Ammon's horn (tissue), 1 donor: ENCODE measurements at places on chromosomes 7 and 10.

- no peak for DNase-seq
Observed at GRCh38 chr7:155969192-155969929, 157.1 kb upstream of the SHH start.

DNA sequence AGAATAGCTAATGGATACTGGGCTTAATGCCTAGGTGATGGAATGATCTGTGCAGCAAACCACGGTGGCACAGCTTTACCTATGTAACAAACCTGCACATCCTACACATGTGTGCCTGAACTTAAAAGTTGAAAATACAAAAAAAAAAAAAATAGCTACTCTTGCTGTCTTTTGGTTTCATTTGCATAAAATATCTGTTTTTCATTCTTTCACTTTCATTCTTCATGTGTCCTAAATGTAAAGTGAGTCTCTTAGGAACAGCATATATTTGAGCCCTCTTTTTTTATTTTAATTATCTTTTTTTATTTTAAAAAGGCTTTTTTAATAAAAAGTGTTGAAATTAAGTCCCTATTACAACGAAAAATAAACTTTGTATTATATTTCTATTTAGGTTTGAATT, 836.1 kb upstream of the KCND2 start:
- DNase-seq: no peak

GRCh38 chr7:2004841-2005725, 227.7 kb downstream of the MAD1L1 start:
- no peak for DNase-seq

- DNase-seq: no peak
Observed at GRCh38 chr7:129843365-129843898, 109.3 kb downstream of the UBE2H start.

DNA sequence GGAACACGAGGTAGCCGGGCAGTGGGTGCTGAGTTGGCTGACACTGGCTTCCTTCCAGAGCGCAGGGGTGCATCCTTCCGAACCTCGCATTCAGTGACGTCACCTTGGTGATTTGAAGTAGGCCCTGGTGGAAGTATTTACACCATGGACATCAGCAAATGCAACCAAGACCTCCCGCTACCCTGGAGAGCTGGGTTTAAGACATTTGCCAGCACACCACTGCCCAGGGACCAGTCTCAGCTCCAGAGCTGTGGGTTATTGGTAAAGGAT, 106.4 kb upstream of the GPR26 start:
- DNase-seq: no peak

GRCh38 chr10:72421885-72422540, 67.3 kb upstream of the DNAJB12 start:
- DNase-seq: no peak

- DNase-seq: no peak
Observed at GRCh38 chr10:124316326-124316725, 102.4 kb downstream of the OAT start.

DNA sequence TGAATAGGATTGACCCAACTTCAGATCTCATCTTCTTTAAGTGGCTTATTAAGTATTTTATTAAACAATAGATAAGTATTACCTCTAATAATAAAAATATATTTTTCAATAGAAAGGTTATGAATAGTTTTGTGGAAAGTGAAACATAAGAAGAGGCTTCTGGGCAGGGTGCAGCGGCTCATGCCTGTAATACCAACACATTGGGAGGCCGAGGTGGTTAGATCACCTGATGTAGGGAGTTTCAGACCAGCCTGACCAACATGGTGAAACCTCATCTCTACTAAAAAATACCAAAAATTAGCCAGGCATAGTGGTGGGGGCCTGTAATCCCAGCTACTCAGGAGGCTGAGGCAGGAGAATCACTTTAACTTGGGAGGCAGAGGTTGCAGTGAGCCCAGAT, 26.5 kb downstream of the GPR85 start:
- no peak for DNase-seq

GRCh38 chr10:68752711-68753350, 31.8 kb downstream of the CCAR1 start:
- DNase-seq: no peak

DNA sequence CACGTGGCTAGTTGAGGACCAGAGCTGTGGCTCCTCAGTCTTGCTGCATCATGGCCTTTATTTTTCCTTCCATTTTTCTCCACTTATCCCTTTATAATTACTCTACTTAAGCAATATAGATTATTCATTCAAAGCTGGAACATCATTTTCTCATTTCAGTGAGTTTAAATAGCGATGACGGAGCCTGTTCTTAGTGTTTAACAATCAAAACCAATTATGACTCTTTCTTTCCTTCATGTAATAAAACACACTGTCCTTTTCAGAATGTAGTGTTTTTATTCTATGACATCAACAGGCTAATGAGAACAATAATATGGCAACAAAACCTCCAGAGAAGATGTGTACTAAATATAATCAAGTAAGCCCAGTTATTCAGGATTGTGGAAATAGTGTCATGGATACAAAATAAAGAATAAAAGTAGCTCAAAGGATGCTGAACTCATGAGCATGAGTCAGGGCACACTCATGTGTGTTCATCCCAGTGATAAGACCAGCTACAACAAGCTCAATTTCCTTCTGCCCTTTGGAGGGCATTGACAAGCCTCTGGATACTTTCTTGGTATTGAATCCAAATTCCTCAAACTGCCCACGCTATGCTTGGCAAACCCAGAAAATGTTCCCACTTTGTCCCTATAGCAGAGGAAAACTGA, 188.4 kb downstream of the CYP26A1 start:
- DNase-seq: no peak

GRCh38 chr10:33828592-33828991, 494.1 kb upstream of the NRP1 start:
- no peak for DNase-seq

DNA sequence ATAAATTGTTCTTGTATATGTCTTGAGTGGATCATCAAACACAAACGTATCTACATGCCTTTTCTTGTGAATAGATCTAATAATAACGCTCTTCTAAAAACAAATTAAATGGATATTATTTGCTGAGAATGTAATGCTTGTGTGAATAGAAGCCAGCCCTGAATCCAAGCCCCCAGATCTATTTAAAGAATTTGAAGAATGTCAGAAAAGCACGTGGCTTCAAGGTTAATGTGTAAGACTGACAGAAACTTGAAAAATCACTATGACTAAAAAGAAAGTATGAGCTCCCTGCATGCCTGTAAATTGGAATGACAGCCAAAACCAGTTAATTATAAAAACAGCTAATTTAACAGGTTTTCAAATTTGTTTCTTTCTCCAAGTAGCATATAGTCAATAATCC, 43.2 kb upstream of the ATRNL1 start:
- no peak for DNase-seq

- DNase-seq: no peak
Observed at GRCh38 chr7:38411404-38411803, 138.0 kb upstream of the TARP start.

DNA sequence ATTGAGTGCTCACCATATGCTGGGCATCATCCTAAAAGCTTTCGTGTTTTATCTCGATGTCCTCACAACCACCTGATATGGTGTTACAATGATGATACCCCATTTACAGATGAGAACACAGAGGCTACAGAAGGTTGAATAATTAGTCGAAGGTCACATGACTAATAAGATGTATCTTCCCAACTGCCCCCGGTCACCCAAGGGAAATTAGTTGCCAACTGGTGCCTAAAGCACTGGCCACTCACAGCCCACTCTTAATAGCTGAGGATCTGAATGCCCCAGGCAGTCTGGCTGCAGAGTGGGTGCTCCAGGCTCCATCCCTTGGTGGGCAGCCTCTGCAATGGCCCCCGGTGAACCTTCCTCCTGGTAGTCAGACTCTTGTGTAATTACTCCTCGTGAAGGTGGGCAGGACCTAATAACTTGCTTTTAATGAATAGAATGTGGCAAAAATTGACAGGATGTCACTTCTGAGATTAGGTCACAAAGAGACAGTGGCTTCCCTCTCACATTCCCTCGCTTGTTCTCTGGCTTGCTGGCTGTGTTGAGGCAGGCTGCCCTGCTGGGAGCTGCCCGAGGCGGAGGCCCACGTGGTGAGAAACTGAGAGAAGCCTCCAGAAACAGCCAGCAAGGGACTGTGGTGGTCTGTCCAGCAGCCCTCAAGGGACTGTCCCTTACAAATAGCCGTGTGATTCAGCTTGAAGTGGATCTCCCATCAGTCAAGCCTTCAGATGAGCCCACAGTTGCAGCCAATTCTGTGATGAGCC, 109.4 kb downstream of the ARHGAP22 start:
- DNase-seq: no peak

- no peak for DNase-seq
Observed at GRCh38 chr10:48883701-48884100, 55.9 kb downstream of the LRRC18 start.

DNA sequence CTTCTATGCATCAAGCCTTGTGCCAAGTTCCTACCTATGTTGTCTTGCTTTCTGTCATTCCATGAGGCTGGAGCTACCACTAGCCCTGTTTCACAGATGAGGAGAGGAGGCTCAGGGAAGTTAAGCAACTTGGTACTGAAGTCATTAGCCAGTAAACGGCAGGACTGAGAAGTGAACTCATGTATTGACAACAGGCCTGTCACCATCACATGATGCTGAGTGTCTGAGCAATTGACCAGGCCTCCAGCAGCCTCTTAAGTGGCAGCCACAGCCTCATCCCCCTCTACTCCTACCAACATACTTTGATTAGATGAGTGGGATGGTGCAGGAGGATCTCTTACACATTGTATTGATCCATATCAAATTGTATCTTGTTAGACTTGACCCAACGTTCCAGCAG, 317.6 kb downstream of the GRID1 start:
- DNase-seq: no peak

DNA sequence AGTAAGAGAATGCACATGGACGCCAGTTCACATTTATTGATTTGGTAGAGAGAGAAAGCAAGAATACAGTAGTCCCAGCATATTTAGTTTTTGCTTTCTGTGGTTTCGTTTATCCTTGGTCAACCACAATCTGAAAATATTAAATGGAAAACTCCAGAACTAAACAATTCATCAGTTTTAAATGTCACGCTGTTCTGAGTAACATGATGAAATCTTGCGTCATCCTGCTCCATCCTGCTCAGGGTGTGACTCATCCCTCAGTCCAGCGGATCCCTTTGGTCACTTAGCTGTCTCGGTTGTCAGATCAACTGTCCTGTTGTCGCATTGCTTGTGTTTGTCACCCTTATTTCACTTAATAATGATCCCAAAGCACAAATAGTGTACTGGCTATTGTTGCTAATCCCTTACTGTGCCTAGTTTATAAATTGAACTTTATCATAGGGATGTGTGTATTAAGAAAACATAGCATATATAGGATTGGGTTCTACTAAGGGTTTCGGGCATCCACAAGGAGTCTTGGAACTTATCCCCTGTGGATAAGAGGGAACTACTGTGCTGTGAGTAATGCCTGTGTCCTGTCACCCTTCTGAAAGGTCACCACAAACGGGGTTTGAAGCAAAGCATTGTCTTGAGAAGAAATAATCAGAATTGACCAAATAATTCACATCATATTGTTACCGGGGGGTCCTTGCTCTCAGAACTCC, 73.6 kb downstream of the OTUD1 start:
- DNase-seq: no peak

- no peak for DNase-seq
Observed at GRCh38 chr7:157702311-157703023, 365.7 kb downstream of the DNAJB6 start.

DNA sequence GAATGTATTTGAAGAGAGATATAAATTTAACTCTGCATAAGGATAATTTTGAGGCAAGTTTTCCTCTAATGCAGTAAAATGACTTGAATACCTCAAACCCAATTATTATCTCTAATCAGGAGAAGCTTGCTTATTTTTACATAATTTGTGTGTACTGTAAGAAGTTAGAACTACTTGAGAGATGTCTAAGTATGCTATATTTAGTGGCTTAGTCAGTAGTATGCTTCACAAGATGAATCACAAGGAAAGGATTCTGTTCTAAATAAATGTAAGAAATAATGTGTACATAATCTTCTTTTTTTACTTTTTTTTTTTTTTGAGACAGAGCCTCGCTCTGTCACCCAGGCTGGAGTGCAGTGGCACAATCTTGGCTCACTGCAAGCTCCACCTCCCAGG, 13.7 kb downstream of the PHTF2 start:
- no peak for DNase-seq

DNA sequence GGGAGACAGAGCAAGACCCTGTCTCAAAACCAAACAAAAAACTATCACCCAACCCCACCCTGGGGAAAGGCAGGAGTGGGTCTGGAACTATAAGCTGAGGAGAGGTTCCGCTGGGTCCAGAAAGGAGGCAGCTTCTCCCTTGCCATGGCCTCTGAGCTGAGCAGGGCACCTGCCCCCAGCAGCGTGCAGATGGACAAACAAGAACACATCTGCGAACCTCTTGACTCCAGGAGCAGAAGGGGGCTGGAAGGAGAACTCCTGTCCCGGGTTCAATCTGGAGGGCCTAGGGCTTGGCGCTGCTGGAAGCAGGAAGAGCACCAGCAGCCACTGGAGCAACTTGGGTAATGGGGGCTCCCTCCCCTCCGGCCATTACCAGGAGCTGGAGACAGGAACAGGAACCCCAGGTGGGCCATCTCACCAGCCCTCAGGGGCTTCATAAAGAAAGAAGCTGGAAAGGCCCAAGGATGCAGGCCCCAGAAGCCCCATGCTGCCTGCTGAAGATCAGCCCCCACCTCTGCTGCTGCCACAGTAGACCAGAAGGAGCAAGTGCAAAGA, 19.0 kb upstream of the PPIF start:
- no peak for DNase-seq

GRCh38 chr7:988963-989529, 6.1 kb downstream of the CYP2W1 start:
- no peak for DNase-seq

DNA sequence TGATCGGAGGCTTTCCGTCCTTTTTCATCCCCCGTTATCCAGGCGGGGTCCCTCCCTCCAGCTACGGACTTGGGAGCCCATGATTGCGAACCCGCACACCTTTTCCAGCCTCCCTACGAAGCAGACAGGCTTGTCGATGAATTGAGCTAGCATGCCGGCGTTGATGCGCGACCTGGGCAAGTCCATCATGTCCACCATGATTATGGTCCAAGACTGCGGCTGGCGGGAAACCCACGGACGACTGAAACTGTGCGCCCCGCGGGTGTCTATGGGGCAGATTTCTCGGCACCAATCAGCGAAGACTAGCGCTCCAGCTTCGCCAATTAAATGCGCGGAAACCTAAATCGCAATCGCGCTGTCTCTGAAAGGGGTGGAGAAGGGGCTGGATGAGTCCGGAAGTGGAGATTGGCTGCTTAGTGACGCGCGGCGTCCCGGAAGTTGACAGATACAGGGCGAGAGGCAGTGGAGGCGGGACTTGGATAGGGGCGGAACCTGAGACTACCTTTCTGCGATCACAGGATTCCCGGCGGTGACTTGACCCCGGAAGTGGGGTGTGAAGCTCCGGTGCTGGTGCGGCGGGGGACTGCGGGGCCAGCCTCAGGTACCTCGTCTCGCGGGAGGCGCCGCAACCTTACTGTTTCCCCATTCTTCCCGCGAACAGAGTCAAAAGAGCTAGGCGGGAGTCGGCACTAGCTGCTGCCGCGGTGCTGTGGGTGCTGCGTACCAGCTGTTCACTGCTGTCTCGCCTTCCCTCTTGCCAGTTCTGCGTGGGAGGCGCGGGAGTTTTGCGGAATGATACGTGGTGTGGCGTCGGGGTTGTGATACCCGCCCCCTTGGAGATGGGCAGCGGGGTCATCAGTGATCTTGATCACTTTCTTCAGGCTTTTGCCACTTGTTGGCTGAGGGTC, at the start of gene UMAD1:
Gene UMAD1 (plus strand): TSS at position 532 of the 908 bp plus-strand sequence. CDS start 32,620 bp downstream, outside the sequence.
- DNase-seq: peak; percentile 100

GRCh38 chr10:51092402-51092801, 18.1 kb downstream of the PRKG1 start:
- DNase-seq: peak; percentile 79

- no peak for DNase-seq
Observed at GRCh38 chr7:121214657-121215056, 114.1 kb upstream of the WNT16 start.
